GM04504 (cell line): ENCODE measurements at places on chromosomes 3 and 15.

GRCh38 chr3:89372456-89372855, 265.0 kb downstream of the EPHA3 start:
- DNase-seq = no peak

DNA sequence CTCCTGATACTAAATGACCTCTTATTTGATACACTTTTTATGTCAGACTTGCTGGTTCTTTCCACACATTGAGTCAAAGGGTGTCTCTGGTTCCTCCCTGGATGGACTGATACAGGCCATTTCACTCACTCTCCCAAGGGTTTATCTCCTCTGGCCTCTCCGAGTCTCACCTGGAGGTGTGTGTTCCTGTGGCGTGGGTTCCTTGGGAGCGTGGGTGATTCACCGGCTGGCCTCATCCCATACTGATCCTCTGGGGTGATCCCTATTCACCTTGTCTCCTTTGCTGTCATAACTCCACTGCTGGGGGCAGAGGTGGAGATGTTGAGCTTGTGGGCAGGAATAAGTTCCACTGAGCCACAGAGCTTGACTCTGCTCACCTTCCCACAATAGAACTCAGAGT, 61.1 kb downstream of the ST6GAL1 start:
- no peak for DNase-seq

DNA sequence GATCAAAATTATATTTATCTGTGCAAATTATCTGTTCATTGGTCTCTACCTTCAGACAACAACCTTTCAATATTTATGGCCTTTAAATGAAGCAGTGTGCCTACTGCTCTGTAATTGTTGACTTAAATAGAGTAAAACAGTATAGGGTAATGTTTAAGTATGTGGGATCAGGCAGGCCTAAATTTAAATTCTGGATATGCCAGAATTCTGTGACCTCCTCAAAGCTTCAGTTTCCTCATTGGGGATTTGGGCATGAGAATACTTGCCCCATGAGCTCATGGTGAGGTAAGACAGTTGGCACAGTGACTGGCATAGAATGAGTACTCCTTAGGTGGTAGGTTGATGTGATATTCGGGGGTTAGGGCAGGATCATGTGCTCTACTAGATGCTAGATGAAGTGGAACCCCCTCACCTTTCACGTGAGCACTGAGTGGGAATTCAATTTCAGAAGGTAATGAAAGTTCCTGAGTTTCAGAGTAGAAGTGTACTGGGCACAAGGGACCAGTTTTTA, 14.9 kb downstream of the ARL8B start:
- DNase-seq = no peak

DNA sequence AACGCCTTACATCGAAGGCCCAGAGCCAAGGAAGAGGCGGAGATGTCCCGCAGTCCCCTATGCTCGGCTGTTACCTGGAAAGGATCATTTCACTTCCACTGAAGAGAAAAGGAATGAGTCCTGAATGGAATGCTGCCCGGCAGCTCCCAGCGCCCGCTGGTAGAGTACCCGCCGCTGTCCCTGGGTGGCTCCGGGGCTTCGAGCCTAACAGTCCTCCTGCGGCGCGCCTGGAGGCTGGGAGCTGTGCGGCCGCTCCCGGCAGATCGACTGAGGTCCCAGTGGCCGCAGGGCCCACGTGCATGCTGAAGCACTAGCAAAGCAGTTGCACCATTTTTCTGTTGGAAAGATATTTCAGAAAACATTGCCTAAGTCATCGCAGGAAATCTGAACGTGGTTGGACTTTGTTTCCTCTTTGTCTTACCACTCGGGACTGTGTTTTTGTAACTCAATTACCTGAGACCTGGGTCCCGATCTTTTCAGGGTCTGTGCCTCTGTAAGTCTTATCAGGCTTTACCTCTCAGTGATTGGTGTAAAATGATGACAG, 984 bp downstream of the RNU6-1 start:
- DNase-seq = no peak

DNA sequence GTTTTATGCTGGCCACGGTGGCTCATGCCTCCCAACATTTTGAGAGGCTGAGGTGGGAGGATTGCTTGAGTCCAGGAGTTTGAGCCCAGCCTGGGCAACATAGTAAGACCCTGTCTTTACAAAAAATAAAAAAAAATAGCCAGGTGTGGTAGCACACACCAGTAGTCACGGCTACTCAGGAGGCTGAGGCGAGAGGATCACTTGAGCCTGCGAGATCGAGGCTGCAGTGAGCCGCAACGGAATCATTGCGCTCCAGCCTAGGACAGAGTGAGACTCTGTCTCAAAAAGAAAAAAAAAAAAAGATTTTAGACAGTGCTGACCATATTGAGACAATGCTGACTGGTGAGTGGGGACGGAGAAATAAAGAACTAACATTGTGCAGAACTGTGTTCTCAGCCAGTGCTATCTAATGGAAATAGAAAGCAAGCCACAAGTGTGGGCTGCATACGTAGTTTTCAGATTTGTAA, 67.2 kb downstream of the ST6GAL1 start:
- no peak for DNase-seq

DNA sequence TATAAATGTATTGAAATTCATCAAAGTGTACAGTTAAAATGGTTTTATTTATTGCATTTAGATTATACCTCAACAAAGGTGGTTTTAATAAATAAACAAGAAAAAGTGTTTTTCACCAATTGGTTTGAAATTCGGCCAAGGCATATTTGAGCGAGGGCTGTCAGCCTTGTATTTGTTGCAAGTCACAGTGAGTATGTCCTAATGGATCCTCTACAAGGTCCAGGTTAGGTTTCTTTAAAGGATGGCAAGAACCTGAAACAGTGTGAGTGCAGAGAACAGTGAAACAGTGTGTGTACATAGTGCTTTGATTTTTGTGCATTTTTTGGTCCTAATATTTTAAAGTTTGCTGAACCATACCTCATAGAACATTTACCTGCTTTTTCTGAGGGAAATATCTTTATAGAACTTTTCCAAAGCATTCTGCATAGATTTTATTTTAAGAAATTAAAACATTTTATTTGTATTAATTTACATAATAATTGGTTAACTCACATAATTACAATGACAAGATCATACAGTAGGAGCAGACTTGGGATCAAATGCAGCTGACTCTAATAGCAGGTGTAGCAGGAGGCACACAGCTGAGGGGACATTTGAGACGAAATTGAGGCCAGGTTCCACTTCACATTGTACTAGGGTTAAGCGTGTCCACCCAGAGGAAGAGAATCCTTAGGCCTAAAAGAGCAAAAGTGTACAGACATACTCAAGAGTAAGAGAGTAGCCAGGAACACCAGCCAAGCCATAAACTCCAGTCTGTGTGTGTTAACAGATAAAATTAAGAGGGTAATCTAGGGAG, 428.8 kb upstream of the TPRG1 start:
- DNase-seq = no peak
